NB4 (cell line): ENCODE measurements at places on chromosomes 3 and 15.

DNA sequence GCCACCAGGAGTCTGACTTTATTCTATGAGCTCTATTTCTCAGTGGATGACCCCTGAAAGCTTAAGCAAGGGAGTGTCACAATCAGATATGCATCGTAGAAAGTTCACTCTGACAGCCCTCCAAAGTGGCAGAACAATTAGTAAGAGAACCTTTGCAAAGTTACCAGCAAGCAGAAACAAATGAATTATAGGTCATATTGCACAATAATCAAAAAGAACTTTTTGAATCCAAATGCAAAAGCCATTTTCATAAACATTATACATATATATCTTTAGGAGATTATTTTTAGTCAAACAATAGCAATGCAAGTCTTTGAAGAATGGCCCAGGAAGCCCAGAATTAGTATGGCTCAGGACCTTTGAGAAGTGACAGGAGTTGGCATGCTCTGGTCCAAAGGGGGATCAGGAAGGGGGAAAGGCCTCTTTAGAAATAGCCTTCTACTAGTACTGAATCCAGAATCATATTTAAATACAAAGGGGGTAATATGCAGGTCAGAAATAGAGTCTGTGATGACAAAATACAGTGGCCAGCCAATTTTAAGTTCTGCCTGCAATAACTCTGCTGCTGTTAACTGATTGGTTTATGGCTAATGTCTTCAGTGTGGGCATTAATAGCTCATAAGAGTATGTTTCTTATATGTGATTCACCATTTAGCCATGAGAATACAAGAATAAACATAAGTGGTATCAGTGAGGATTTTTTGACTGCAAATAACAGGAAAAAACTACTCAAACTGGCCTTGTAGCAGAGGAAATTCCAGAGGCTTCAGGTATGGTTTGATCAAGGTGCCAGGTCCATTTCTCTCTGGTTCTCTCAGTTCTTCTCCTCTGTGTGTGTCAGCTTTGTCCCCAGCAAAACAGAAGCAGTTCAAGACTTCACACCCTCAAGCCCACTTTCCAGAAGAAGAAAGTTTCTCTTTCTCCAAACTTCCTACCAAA lies 17.0 kb upstream of the ITGB5 start:
- DNase-seq: no peak

DNA sequence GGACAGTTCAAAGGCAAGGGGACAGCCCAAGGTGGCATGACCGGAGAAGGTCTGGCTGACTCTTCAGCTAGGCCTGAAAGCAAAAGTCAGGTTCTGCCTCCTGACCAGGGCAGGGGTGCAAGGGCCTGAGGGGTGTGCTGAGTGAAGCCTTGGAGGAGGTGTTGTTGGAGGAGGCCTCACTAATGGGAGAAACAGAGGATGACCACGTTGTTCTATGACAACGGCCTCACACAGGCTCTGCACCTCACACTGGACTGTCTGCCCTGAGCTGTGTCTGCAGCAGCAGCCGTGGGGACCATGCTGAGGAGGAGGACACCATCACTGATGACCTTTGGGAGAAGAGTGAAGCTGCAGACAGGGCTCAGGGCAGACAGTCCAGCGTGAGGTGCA lies 116.9 kb upstream of the ABHD17C start:
- no peak for DNase-seq

- DNase-seq: peak; percentile 41
These were observed 57.3 kb downstream of the DIPK2A start for GRCh38 chr3:144028798-144029411.

GRCh38 chr3:124701687-124702086 lies 28.6 kb upstream of the UMPS start:
- no peak for DNase-seq

DNA sequence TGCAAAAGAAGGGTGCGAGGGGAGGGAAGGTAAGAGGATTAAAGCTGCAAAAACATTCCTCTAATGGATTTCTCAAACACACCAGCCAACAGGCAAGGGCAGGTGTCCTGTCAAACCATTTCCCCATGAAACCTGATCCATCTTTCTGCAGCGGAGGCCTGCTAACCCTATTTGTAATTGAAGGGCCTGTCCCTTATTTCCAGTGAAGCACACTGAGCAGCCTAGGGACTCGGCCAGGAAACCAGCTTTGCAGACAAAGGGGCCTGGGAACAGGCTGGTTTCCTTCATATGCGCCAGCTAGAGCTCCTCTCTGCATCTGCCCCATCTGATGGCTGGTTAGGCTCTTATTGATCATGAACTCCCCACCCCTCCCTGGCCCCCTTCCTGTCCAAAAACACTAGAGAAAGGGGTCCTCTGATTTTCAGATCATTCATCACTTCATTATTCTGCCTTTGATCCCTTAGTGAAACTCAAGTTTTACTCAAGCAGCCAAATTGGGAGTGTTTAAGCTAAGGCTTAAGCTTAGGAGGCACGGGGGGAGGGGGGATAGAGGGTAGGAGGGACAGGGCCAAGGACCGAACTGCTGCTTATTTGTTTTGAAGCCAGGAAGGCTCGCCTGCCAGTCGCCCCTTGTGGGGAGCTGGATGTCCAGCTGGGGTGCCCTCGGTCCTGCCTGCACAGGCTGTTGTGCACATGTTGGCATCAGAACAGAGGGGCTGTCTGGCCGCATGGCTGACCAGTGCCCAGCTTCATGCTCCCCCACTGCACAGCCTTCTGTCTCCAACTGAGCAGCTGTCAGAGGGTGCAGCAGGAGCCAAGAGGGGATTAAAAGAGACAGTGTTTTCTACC lies 53.1 kb downstream of the BOC start:
- DNase-seq: no peak

- DNase-seq: peak; percentile 7
These were observed 55.6 kb upstream of the TBC1D5 start for GRCh38 chr3:17798000-17798399.

DNA sequence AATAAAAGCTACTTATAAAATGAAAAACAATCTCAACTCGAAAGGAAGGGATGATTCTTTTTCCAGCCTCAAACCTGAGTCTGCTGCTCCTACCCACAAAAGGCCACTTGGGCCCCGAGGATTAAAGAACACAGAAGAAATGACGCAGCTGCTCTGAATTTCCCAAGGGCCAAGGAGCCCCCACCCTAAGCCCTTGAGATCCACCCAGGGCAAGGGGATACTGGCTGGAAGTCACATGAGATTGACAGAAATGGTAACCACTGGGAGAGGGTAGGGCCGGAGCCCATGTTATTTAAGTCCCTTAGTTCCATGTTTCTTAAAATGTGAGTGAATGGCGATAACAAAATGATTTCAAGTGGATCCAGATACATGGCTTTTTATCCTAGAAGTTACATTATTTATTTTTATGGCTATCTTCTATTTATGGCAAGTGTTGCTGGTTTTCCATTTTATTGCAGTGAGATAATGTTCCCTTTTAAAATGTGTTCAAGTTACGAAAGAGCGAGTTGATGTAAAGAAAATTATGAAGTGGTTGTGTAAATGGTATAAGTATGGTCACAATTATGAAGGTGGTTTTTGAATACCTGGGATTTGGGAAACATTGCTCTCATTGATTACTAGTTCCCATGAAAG lies 16.8 kb downstream of the IGDCC4 start:
- DNase-seq: no peak

DNA sequence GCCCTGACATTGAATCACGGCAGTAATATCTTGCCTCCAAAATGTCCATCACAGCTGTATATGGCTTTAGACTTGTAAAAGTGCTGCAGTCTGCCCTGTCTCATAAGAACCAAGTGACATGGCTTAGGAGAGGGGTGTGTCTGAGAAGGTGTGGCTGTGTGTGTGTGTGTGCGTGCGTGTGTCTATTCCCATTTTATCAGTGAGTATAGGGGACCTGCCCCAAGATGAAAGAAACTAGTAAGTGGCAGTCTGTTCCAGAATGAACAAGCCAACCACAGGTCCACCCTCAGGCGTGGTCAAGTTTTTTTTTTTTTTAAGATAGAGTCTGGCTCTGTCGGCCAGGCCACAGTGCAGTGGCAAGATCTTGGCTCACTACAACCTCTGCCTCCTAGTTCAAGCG lies 5.6 kb upstream of the RHOV start:
- no peak for DNase-seq

DNA sequence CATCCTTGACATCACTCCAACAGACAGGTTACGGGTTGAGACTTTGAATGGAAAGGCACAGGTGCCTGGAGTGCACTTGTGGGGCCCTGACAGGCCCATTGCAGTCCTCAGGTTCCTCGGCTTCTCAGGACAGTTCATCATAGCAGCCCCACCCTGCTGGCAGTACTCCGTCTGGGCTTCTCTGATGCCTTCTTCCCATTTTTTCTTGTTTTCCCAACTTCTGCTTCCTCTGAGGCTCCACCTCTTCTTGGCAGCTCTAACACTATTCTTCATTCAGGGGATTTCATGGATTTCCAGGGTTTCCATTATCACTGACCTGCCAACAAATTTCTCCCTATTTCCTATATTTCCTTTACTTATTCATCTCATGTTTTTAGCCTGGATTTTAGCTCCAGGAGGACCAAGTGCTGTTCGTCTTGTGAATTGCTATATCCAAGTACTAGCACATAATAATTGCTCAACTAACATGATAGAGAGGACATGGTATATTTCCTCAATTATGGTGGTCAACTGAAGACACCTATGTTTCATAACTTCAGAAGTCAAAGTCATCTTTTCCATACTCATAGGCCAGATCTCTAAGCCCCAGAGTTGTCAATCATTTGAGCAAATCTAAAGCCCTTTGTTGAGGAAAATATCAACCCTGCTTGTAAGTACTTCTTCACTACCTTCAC lies 16.2 kb downstream of the NCEH1 start:
- DNase-seq: no peak

DNA sequence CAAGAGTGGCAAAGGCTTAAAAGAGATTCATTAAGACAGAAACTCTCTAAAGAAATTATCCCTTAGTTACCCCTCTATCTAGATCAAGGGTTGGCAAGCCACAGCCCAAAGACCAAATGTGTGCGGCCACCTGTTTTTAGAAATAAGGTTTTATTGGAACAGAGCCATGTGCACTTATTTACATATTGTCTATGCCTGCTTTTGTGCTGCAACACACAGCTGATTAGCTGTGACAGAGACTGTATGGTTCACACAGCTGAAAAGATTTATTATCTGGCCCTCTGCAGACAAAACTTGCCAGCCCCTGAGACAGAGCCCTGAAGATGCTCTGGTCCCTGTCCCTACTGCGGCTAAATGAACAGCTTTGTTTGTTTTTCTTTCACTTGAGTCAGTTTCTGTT lies 88.1 kb downstream of the ADAMTS9 start:
- no peak for DNase-seq

DNA sequence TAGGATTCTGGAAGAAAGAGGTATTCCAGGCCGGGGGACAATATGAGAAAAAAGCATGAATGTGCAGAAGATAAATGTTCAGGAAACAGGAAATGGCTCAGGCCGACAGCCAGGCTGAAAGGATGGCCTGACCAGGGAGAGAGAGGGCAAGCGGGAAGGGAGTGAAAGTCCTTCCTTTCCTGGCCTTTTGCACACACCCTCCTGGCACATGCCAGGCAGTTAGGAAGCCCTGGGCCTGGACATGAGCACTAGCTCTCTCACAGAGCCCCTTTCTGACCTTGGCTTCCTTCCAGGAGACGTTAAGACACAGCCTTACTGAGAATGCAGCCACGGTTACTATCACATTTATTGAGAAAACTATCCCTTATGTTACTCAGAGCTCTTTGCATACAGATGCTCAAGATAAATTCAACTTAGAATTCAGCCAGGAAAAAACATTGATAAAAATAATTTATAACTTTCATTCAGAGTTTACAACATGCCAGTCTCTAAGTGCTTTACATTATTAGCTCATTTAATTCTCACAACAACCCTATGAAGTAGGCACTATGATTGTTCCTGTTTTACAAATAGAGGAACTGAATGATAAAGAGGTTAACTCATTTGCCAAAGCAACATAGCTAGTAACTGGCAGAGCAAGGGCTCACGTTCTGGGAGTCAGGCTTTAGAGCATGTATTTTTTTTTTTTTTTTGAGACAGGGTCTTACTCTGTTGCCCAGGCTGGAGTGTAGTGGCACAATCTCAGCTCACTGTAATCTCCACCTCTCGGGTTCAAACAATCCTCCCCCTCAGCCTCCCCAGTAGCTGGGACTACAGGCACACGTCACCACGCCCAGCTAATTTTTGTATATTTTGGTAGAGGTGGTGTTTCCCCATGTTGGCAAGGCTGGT lies 39.4 kb upstream of the SMAD3 start:
- peak; percentile 54 for DNase-seq

DNA sequence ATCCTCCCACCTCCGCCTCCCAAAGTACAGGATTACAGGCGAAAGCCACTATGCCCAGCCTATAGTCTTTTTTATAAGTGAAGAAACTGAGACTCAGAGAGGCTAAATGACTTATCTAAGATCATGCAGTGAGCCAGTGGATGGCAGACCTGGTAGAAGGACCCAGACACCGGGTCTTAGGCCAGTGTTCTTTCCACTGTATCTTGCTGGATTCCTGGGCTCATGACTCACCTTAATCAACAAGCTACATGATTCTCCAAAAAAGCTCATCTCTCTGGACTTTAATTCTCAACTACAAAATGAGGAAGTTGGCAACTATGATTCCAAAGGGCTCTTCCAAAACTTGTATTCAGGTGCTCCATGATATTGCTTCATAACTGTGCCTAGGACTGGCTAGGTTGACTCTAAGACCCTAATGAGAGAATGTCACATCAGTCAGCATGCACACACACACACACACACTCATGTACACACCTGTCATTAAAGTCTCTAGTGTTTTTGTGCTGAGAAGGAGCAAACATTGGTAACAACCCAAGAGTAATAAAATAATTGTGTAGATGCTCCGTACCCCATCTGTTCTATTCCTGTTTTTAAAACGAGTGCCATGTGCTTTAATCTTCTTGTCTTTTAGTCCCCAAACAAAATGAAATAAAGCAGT lies 89.7 kb upstream of the SLC4A7 start:
- DNase-seq: peak; percentile 14

DNA sequence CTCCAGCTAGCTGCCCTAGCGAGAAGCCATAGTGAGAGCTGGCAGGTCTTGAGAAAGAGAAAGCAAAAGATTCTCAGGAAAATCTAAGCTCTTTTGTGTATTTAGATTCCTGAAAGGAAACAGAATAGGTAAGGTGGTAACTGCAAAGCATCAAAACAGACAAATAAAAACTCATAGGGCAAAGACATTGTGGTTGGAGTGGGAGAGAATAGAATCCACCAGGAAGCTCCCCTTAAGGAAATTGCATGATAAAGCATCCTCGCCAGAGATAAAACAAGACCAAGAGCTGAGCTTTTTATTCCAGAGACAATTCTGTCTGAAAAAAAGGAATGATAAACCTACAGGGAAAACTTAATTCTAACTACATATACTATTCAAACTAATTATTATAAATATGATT lies 232.6 kb downstream of the SI start:
- DNase-seq: no peak

- DNase-seq: no peak
These were observed 13.4 kb downstream of the STT3B start for GRCh38 chr3:31546162-31546561.

GRCh38 chr15:56737791-56738190 lies 4.5 kb upstream of the ZNF280D start:
- DNase-seq: no peak

DNA sequence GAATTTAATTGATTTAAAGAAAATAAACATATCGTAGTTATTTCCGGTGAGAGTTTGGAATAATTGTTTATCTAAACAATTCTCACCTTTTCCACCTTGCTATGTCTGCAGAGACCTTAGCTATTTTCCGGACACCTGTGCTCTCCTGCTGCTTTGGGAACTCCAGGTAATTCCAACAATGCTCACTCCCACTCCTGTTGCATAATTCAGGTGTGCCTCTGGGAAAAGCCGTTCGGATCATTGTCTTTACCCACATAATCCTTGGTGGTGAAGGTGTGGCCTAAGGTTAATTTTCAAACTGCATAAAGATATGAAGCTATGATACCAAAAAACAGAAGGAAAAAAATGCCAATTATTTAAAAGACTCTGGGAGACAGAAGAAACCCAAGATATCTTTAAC lies 59.4 kb downstream of the LDHAL6B start:
- DNase-seq: no peak
